ENCODE measurements at places on chromosomes 1 and 21.

- DNase-seq = no peak
Measured at GRCh38 chr1:1594602-1595260, 5.2 kb downstream of the FNDC10 start.

DNA sequence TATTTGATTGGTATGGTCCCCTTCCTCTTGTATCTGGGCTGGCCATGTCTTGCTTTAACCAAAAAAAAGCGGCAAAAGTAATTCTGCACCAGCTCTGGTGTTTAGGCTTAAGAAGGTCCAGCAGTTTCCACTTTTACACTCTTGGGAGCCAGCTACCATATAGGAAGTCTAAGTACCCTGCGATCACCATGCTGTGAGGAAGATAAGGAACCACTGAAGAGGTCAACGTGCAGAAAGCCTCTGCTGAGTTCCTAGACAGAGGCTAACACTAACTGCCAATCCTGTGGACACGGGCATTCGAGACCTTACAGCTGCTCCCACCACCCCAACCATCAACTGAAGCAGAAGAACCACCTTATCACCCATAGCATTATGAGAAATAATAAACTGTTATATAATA is 331.4 kb downstream of the VAV3 start:
- no peak for DNase-seq

DNA sequence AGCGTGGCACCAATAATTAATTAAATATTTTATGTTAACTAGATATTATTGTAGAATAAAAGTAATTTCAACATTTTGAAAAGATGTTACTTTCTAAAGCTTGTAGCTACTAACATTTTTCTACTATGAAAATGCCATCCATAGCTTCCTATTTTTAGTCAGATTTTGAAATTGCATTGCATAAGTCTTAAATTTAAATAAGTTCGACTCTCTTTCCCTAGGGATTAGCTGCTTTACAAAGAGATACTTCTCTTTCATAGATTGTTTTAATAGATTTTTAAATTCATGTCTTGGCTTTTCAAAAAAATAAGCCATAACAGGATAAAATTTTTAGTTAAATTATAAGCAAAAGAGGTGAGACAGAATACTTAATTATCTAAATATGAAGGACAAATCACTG is 1279.6 kb downstream of the KCNT2 start:
- no peak for DNase-seq

GRCh38 chr1:145960468-145961108 is 2.8 kb upstream of the LIX1L start:
- peak; percentile 70 for DNase-seq

DNA sequence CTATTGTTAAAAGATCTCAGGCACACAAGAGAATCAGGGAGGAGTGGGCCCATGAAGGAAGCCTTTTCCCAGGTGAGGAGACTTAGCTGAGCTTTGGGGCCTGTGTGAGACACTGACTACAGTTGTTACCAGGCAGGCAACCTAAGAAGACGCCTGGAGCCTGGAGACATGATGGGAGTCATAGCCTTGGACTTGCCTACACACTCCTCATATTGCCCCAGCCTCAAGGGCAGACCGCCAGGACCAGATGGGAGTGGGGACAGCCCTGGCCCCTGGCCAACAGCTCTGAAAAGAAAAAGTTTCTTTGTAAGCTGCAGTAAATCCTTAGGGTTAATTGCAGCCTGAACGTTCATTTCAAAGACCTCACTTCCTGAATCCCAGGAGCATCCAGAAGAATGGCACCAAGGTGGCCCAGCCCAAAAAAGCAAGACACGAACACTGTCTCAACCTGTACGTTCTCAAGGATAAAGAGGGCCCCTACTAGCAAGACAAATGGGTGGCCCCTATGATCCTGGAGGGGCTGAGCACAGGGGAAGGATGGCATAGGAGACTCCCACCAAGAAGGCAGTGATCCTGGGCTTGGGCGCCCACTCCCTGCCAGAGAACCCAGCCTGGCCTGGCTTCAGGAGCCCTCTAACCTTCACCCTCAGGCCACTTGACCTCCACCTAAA is 33.2 kb upstream of the BTG2 start:
- DNase-seq = no peak

- DNase-seq = no peak
Measured at GRCh38 chr1:204574016-204574864, 58.0 kb downstream of the MDM4 start.
